ENCODE measurements at places on chromosomes 16 and 17.

DNA sequence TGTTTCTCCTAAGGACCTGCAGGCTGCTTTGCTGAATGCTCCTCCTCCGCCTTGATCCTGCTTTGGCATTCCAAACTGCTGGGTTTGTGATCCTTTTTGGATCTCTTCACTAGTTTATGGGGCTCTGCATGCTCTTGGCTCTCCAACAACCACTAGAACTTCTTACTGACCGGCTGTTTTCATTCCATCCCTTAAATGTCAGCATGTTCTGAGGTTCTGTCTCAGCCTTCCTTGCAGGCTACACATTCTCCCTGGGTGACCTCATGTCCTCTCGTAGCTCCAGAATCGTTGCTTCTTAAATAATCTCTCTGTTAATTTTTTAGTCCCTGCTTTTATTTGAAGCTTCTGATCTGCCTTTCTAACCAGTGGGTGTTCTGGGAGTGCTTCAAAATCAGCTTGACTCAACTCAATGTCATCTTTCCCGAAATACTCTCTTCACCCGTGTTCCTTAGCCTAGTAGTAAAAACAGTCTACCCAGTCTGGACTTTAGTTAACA, 119.0 kb upstream of the HS3ST2 start:
- no peak for DNase-seq

DNA sequence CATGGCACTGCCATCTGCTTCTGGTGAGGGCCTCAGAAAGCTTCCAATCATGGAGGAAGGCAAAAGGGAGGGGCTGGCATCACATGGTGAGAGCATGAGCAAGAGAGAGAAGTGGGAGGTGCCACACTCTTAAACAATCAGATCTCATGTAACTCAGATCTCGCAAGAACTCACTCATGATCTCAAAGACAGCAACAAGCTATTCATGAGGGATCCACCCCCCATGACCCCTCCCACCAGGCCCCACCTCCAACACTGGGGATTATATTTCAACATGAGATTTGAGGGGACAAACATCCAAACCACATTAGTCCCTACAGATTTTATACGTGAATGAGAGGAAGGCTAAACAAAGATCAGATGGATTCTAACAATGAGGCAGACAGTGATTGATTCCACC, 8.9 kb upstream of the TMEM132E start:
- DNase-seq, result no peak

GRCh38 chr17:43860927-43861622, 14.1 kb downstream of the CD300LG start:
- no peak for DNase-seq

GRCh38 chr17:59011975-59012374, 94.7 kb downstream of the TRIM37 start:
- DNase-seq, result no peak

- DNase-seq, result no peak
These were observed 13.1 kb upstream of the BRD7 start for GRCh38 chr16:50381679-50382440.

- no peak for DNase-seq
These were observed 14.8 kb downstream of the SNTB2 start for GRCh38 chr16:69201787-69202186.

- DNase-seq, result peak; percentile 39
These were observed 1.6 kb downstream of the BAHCC1 start for GRCh38 chr17:81396722-81397313.

- no peak for DNase-seq
These were observed 84.8 kb downstream of the MAP2K6 start for GRCh38 chr17:69499318-69499717.

- no peak for DNase-seq
These were observed 78.3 kb upstream of the TBX2 start for GRCh38 chr17:61321344-61321743.

DNA sequence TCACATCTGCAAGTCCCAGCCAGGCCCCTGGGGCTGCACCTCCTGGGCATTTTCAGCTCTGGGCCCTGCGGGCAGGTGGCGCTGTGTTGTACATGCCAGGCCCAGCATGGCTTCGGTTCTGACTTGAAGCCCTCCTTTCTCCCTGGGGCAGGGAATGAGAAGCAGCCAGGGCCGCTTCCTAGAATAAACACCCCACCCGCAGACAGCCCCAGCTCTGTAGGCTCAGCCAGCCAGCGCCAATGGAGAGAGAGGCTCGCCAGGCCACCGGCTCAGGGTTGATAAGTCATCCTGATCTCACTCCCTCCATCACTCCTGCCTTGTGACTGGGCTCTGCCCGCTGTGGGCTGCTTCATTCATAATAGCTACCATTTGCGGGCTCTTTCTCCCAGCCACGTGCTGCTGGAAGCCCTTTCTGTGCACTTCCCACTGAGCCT, 6.0 kb upstream of the GLIS2 start:
- DNase-seq, result peak; percentile 57

GRCh38 chr17:46819906-46820351, 1.4 kb upstream of the WNT3 start:
- DNase-seq, result no peak

GRCh38 chr17:39996800-39997199, 16.2 kb downstream of the PSMD3 start:
- DNase-seq, result no peak

DNA sequence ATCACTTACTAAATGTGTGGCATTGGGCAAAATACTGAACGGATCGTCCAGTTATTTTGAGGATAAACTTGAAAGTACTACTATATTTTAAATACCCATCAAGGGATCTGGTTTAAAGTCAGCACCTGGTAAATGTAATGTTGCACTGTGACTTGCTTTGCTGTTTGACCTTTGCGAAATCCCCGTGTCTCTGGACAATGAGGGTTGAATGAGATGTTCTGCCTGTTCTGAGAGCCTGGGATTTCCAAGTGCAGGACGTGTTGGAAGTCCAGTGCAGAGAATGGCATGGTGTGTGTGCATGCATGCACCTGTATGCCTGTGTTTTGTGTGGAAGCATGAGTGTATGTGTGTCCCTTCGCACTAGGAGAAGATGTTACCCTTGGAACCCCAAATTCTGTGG, 106.6 kb downstream of the N4BP1 start:
- DNase-seq, result no peak

DNA sequence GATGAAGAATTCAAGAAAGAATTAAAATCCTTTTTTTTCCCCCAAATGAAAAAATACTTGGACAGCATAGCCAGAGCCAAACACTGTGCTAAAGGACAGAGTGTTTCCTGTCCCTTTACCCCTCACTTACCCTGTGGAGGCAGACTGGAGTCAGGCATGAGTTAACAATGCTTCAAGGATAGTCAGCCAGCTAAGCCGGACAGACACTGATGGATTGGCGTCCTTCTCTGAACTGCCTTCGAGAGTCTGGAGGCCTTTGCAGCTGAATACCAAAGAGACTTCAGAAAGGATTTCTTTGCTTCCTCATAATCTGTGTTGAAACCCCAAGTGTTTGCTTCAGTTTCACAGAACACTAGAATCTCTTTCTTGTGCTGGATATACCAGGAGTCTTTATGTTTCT, 4.6 kb downstream of the METTL9 start:
- DNase-seq, result no peak

GRCh38 chr17:32875230-32875917, 1.6 kb downstream of the MYO1D start:
- DNase-seq, result no peak

GRCh38 chr16:52528393-52529065, 18.4 kb downstream of the TOX3 start:
- no peak for DNase-seq

- DNase-seq, result no peak
These were observed 7.2 kb upstream of the IRF8 start for GRCh38 chr16:85891776-85892166.

- DNase-seq, result no peak
These were observed 30.3 kb downstream of the ALDH3A2 start for GRCh38 chr17:19678581-19679453.

- no peak for DNase-seq
These were observed 696.7 kb downstream of the MAF start for GRCh38 chr16:78903843-78904242.

- no peak for DNase-seq
These were observed 86.4 kb upstream of the LGALS9 start for GRCh38 chr17:27544350-27545131.

DNA sequence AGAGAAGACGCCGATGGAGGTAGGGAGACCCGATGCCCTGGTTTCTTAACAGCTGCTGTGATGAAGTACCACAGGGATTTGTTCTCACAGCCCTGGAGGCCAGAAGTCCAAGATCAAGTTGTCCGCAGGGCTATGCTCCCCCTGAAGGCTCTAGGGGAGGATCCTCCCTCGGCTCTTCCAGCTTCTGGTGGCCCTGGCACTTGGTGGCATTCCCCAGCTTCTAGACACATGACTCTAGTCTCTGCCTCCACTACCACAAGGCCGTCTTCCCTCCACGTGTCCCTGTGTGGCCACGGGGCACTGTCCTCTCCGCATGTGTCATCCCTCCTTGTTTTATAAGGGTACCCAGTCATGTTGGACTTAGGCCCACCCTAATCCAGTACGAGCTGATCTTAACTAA, 375.2 kb downstream of the SLC39A11 start:
- DNase-seq, result no peak

GRCh38 chr17:14859542-14859941, 405.6 kb downstream of the PMP22 start:
- DNase-seq, result no peak

DNA sequence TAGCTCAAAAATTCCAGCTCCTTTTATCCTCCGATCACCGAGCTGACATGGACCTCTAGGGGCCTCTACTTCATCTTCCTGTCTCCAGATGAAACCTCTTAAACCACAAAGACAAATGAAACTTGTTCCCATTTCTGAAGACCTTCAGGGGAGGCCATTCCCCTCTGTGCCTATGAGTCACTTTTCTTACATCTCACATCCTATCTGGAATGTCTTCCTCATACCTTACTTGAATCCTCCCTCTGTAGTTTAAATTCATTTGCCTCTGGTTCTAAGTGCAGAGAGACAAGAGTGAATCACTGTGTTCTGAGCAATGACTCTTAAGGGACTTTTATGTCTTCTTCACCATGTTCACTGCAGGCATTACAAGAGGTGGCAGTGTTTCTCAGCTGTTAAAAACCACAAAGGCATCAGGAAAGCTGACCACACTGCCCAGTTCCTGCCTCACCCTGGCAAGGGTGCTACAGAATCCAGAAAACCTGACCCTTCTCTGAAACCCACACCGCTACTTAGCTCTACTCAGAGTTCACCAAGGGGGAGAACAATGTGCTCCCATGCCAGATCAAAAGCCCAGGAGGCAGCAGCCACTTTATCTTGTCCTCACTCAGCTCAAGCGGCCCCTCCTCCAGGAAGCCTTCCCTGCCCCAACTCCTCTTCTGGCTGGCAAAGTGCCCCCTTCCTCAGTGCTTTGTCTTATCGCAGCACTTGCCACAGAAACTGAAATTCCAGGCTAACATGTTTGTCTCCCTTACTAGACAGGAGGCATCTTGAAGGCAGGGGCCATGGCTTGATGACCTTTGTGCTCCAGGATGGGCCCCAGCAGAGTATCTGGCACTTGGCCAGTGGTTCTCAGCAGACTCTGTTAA, 6.4 kb downstream of the CUEDC1 start:
- no peak for DNase-seq

DNA sequence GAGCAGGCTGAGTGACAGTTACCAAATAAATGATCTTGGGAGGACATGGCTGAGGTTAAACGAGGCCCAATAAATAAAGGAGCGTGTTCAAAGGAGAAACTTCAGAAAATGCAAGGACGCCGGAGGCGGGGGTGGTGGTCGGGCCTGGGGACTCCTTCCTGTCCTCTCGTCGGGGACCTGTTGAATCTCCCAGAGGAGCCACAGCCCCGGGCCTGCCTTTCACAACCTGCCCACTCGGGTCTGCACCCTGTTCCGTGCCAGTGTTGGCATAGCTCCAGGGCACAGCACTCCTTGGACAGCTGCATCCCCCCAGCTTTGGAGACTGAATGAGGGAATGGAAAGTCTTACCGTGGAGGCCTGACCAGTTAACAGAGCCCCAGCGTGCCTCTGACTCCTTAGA, 8.1 kb upstream of the TBX4 start:
- no peak for DNase-seq

DNA sequence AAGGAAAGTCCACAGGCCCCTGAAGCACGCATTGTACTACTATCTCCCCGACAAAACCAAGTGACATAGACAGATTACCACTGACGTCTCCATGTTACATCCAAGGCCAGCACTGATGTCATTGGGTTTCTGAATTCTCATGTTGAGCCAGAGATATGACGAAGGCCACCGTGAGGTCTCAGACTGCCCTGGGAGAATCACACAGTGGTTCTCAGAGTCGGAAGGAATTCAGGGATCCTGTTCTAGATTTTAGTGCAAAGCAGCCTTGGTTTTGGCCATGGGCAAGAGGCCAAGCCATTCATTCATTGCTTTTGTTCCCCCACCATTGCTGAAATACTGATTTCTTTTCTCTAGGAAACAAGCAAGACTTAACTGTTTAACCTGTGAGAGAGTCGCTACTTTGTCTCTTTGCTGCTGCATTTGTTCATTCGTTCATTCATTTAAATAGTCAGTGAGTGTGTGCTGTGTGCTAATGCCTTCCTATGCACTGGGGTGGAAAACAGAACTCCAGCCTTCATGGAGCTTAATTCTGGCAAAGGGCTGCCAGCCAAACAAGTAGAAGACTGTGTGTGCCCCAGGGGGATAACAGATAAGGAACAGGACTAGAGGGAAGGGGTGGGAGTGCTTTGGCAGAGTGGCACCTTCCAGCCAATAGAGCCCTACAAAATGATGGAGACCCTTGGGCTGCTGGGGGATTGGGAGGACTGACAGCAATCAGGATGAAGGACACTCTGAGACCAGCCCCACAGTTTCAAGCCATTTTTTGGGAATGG, 222.3 kb downstream of the MSI2 start:
- no peak for DNase-seq

GRCh38 chr17:82899941-82900340, 60.1 kb upstream of the ZNF750 start:
- no peak for DNase-seq

DNA sequence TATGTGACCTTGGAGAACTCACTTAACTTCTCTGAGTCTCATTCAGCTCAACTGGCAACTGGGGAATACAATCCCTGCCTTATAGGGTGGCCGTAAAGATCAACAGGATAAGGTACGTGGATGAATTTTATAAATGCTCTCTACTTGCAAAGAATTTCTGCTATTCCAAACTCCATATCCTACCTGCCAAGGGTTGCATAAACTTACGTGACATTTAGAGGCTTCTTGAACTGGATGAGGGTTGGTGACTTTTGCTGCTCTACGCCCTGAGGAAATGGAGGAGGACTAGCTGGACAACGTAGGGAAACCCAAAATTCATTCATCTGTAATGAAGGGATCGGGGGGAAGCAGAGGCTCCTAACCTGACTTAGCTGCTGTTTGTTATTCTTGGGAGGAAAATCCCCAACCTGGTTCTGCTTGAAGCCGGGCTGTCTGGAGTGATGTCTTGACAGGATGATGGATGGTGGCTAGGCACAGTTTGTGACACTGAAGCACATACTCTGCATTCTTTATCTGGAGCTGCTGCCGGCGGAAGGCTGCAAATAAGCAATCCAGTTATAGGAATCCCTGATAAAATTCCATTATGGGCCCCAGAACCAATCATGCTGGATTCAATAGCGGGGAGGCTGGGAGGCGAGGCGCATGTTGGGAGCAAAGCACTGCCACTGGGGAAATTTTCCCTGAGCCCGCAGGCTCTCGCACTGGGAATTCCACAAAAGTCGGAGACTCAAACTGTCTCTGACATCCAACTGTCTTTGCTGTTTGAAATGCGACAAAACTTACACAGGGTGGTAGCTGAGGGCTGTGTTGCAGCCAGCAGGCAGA, 94.7 kb upstream of the SDK2 start:
- DNase-seq, result no peak

- DNase-seq, result no peak
These were observed 163.5 kb downstream of the CCT6B start for GRCh38 chr17:34797720-34798119.

- DNase-seq, result no peak
These were observed 1.2 kb downstream of the HOXB1 start for GRCh38 chr17:48529683-48530009.

- DNase-seq, result no peak
These were observed 8.9 kb upstream of the MYH11 start for GRCh38 chr16:15865742-15866141.
